ENCODE measurements at places on chromosomes 16 and 17. TPM values are rescaled to one million over a fixed set of nuclear protein-coding genes. Genes with fewer than 3 reads are reported as not detected.

KSR1 gene
- polyA plus RNA-seq = 81.7 TPM

PPL gene
- 20.2 TPM for polyA plus RNA-seq

GPR142 gene
- not detected for polyA plus RNA-seq

DHRS11 gene
- polyA plus RNA-seq = 5.2 TPM

LRRC36 gene
- 0.20 TPM for polyA plus RNA-seq

SLC13A5 gene
- polyA plus RNA-seq = 0.15 TPM

PIK3R6 gene
- 4.4 TPM for polyA plus RNA-seq

TBC1D24 gene
- 22.2 TPM for polyA plus RNA-seq

SPDYE4 gene
- polyA plus RNA-seq = not detected

DNA sequence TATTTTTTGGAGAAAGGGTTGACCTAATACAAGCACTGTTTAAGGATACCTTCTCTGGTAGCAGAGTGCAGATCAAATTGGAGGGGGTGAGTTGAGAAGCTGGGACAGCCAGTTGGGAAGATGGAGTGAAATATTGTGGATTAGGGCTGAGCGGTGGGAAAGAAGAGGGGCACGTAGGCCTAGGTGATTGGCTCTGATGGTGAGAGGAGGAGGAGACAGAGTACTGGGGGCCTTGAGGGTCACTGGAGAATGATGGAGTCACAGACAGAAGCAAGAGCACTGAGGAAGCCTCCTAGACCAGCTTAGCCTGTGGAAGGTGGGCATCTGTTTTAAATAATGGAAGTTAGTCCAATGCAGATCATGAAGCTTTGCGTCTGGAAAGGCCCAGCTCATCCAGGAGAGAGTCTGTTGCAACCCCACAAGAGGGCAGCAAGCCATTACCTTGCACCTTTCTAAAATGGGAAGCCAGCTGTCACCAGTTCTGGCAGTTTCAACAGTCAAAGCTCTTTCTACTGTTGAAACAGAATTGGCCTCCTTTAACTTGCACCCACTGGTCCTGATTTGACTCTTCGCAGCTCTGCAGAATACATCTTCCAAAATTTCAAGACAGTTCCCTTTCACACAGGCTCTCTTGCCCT, 11.8 kb downstream of the SLC9A5 start:
- no peak for DNase-seq

- DNase-seq = no peak
Measured at GRCh38 chr17:57925361-57925990, 29.7 kb downstream of the CUEDC1 start.

GRCh38 chr16:68401871-68402747, 46.2 kb downstream of the SMPD3 start:
- DNase-seq = no peak

DNA sequence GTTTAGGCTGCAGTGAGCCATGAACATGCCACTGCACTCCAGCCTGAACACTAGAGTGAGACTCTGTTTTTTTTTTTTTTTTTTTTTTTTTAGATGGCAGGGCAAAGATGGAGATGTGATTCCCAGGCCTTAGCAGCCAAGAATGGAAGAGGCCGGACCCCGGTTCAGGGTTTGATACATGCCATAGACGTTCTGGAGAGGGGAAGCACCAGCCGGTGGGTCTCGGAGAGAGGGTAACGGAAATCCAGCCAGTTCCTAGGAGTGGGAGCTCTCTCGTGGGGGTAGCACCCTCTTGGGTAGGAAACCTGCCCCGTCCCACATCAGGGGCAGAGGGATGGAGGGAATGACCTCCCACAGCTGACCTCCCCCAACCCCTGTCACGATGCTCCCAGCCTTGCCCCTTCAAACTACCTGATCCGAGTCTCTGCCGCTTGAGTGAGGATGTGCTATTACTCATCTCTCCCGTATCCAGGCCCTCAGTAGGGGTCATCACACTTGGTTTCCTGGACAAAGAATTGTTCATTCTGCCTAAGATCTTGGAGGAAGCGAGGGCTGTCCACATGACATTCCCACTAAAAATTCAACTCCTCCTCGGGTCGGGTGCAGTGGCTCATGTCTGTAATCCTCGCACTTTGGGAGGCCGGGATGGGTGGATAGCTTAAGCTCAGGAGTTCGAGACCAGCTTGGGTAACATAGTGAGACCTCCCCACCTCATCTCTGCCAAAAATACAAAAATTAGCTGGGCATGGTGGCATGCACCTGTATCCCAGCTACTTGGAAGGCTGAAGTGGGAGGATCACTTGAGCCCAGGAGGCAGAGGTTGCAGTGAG, 47.3 kb downstream of the MIS12 start:
- DNase-seq = no peak

- no peak for DNase-seq
Measured at GRCh38 chr17:77470800-77471733, 330.3 kb downstream of the SEC14L1 start.

- peak; percentile 11 for DNase-seq
Measured at GRCh38 chr16:68642436-68643101, 2.5 kb upstream of the CDH3 start.

DNA sequence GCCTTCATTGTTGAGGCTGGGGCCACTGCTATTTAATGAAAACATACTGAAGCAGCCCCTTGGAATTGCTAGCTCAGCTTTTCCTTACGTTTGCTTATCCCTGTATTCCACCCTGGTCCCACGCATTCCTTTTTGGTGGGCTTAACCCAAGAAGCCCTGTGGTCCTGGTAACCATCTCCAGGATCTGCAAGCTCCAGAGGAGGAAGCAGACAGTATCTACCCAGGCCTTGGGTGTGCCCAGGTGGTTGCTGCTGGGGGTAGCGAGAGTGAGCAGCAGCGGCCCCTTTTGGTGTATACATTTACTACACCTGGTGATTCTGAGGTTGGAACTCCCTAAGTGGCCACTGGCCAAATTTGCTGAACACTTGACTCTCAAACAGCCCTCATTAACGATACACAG, 97.7 kb downstream of the CBLN1 start:
- no peak for DNase-seq

DNA sequence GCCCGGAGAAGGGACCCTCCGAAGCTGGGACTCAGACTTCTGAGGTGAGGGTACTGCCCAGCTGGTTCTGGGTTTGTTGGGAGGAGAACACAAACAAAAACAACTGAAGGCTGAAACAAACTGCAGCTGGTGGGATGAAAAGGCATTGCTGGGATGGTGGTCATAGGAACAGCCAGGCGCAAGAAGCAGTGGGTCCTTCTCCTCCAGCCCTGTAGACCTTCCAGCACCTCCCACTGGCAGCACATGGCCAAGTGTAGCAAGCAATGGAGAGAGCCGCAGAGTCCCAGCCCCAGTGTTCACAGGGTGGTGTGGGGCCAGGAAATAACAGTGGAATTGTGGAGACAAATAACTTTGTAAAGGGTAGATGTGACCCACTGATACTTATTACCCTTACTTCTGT, 48.7 kb upstream of the FOXJ1 start:
- no peak for DNase-seq

DNA sequence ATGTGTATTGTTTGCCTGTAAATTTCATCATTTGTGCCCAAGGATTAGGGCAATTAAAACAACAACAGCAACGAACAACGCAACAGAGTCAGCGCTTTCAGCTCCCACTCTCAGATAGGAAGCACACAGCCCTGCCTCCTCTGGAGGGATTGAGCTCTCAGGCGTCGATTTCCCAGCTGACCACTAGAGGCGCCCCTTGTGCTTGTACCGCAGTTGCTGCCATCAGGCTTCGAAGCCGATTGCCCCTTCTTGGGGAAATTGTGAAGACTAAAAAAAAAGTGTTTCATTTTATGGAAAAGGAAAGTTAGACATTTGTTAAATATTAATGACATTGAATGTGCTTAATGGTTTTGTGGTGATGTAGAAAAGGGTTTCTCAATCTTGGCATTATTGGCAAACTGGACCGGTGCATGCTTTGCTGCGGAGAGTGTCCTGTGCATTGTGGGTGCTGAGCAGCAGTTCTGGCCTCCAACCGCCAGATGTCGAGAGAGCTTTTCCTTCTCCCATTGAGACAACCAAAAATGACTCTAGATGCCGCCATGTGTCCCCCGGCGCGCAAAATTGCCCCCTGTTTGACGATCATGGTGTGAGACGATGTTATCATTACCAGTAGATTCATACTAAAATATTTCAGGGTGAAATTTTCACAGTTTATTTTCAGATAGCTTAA, 650.4 kb upstream of the RBFOX1 start:
- DNase-seq = no peak

- DNase-seq = peak; percentile 97
Measured at GRCh38 chr16:84618581-84619460, 943 bp upstream of the COTL1 start.

DNA sequence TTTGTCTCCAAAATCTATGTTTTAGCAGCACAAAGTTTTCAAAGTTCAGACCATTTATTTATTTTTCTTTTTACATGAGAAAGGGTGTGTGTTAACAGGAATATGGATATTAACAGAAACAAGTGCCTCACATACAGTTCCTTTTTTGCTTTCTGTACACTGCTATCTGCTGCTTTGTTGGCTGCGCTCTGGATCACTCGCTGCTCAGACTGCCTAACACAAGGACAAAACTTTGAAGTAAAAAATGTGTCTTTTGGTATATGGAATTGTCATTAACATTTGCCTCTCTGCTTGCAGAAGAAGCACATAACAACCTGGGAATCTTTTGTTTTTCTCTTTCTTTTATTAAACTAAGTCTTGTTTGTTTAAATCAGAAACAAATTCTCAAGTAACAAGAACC, 262.8 kb downstream of the ZFHX3 start:
- no peak for DNase-seq

- no peak for DNase-seq
Measured at GRCh38 chr16:67082891-67083290, 26.9 kb upstream of the PHAF1 start.

DNA sequence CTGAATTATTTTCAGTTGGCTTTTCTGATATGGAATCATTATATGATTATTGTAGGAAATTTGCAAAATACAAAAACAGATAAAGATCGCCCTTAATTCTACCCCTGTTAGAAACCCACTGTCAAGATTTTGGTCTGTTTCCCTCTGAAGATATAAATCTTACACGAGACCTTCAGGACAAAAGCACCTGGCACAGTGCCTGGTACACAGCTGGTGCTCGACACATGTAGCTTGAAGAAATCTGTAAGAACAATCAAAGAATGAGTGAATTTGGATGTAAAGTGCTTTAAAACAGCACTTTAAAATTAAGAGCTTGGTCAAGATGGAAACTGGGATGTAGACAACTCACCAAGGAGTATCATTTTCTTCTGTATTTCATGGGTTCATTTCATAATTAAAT, 181.1 kb downstream of the C16orf78 start:
- DNase-seq = no peak

- no peak for DNase-seq
Measured at GRCh38 chr16:31149332-31149731, 534 bp downstream of the PRSS36 start.

DNA sequence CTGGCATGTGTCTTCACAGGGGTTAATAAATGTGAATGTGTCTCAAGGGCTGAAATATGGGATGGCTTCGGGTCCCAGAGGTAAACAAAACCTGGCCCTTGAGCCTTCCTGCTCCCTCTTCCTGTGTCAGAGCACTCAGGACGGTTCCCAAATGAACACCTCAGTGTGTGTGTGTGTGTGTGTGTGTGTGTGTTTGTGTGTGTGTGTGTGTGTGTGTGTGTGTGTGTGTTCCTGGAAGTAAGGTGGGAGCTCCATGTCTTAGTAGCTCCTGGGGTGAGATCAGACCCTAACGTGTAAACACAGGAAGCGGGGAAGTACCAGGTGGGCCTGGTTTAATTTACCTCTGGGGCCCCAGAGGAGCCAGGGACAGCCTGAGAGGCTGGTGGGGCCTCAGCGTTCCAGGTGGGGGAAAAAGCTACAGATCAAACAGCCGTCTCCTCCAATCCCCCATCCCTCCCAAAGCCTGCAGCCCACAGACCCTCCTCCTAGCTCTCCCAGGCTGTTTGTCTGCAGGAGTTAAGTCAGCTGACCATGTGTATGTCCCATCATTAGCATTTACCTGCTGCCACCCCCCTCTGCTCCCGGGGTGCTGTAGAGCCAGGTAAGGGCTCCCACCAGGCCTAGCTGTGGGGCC, 6.1 kb downstream of the KIF19 start:
- DNase-seq = no peak

DNA sequence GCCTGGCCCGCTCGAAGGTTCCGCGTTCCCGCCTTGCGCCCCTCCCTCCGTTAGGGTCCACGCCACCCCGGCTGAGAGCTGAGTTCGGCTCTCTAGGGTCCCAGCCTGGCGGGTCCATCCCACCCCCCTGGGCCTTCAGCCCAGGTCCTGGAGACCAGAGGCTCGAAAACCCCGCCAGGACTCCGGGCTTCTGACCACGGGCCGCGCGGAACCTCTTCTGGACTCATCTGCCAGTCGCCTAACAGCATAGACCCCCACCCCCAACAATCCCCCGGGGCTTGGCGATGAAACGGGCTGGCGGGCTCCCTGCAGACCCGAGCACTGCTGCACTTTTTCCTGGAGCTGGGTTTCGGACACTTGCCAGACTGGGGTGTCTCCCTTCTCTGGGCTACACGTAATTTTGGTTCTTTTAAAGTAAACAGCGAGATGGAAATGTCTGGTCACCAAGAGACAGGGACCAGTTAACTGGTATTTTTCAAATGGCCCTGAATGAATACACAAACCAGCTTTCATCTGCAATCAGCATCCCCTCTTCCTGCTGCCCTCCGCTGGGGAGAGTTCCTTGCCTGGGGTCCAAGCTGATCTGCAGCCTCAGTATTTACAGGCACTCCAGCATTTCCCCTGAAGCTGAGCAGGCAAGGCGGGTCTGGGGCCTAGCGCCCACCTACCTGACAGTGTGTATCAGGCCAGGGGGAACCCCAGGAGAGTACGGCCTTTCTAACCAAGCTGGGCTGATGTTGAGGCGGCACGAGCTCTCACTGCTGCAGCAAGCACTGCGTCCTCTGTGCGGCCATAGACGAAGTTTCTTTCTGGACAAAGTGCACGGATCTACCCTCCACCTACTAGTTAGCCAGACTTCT, 639 bp upstream of the TRIM65 start:
- DNase-seq = no peak

DNA sequence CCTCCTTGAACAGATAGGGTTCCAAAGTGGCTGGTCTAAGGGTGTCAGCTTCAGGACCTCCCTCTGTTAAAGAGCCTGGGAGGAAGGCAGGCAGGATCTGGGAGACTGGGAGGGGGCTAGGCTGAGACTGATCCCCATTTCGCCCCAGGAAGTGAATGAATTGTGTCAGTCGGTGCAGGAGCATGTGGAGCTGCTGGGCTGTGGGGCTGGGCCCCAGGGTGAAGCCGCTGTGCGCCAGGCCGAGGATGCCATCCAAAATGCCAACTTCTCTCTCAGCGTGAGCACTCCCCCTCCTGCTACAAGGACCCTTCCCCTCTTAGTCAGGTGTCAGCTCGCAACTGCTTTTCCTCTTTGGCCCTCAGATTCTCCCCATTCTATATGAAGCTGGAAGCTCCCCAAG, 6.1 kb downstream of the CARMIL2 start:
- DNase-seq = no peak
